Suppressor macrophage treated with lipopolysaccharide for 4 hours (primary cell): ENCODE measurements at places on chromosomes 6 and 20.

DNA sequence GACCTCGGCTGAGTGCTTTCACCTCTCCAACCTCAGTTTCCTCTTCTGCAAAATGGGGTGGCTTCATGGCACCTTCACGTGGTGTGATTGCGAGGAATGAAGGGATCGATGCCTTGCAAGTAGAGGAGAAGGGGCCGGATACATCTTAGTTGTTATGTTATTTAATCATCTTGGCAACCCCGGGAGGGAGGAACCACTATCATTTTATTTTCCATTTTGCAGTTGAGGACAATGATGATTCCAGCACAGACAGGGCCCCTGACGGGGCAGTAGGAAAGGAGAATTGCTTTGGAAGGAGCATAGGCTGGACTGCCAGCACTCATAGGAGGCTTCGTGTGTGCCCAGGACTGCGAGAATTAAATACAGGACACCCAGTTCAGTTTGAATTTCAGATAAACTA, 2.5 kb upstream of the PMEPA1 start:
- DNase-seq: no peak

DNA sequence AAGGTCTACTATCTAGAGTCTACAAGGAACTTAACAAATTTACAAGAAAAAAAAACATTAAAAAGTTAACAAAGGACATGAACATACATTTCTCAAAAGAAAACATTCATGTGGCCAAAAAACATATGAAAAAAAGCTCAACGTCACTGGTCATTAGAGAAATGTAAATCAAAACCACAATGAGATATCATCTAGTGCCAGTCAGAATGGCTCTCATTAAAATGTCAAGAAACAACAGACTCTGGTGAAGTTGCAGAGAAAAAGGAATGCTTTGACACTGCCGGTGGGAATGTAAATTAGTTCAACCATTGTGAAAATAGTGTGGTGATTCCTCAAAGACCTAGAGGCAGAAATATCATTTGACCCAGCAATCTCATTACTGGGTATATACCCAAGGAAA, 48.3 kb downstream of the OGFRL1 start:
- DNase-seq: no peak

GRCh38 chr20:8470156-8470555, 338.1 kb downstream of the PLCB1 start:
- no peak for DNase-seq

- no peak for DNase-seq
Observed at GRCh38 chr6:593907-594212, 63.0 kb downstream of the HUS1B start.

DNA sequence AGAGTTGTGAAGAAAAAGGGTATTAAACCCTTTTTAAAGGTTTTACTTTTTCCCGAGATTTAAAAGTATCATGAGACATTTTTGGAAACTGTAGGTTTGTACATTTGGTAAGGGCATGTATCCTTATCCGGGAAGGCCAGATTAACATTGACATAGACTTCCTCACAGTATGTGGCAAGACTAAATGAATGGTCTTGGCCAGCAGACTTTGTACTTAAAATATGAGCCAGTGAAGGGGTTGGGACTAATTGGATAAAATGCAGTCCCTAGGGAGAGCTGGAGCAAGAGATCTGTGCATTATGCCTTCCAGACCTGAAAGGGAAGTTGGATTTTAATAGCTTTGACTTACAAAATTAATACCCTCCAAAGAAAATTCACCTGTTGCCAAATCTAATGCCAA, 60.4 kb upstream of the CCN2 start:
- no peak for DNase-seq

DNA sequence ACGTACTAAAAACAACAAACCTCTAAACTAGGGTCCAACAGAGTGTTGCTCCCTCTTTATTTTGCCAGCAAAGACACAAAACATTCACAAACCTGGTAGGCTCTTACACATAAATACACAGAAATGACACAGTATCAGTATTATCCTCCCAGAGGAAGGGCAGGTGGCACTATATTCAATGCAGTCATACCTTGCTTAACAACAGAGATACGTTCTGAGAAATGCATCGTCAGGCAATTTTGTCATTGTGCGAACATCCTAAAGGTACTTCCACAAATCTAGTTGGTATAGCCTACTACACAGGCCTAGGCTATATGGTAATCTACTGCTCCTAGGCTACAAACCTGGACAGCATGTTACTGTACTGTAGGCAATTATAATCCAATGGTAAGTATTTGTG, 9.6 kb downstream of the ZBTB2 start:
- no peak for DNase-seq

DNA sequence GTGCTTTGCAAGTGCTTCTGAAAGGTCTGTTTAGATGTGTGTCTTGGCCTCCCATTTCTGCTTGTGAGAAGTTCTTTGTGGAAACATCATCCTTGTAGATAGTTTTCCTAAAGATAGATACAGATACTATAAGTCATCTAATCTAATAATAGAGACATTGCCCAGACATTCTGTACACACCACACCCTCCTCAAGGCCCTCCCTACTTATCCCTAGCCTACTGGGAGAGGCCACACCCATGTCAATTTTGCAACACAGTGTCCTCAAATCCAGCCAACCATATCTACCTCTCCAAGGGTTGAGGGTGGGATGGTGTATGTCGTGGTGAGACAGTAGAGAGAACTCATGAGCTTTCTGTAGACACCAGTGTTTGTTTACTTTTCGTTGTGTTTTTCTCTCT, 6.2 kb downstream of the KDM1B start:
- DNase-seq: no peak

GRCh38 chr6:105926318-105926717, 159.8 kb upstream of the PRDM1 start:
- no peak for DNase-seq

DNA sequence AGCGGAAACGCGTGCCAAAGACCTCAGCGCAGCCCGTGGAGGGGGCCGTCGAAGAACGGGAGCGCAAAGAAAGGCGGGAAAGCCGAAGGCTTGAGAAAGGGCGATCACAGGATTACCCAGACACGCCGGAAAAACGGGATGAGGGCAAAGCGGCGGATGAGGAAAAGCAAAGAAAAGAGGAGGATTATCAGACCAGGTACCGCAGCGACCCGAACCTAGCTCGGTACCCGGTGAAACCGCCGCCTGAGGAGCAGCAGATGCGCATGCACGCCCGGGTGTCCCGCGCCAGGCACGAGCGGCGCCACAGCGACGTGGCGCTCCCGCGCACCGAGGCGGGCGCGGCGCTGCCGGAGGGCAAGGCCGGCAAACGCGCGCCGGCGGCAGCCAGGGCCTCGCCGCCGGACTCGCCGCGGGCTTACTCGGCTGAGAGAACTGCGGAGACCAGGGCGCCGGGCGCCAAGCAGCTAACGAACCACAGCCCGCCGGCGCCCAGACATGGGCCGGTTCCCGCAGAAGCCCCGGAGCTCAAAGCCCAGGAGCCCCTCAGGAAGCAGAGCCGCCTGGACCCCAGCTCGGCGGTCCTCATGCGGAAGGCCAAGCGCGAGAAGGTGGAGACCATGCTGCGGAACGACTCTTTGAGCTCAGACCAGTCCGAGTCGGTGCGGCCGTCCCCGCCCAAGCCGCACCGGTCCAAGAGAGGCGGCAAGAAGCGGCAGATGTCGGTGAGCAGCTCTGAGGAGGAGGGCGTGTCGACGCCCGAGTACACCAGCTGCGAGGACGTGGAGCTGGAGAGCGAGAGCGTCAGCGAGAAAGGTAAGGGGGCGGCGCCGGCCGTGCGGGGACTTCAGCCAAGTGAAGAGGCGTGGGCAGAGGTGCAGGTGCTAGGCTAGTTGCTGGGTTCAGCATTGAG, 296.2 kb downstream of the RIMS1 start:
- no peak for DNase-seq

DNA sequence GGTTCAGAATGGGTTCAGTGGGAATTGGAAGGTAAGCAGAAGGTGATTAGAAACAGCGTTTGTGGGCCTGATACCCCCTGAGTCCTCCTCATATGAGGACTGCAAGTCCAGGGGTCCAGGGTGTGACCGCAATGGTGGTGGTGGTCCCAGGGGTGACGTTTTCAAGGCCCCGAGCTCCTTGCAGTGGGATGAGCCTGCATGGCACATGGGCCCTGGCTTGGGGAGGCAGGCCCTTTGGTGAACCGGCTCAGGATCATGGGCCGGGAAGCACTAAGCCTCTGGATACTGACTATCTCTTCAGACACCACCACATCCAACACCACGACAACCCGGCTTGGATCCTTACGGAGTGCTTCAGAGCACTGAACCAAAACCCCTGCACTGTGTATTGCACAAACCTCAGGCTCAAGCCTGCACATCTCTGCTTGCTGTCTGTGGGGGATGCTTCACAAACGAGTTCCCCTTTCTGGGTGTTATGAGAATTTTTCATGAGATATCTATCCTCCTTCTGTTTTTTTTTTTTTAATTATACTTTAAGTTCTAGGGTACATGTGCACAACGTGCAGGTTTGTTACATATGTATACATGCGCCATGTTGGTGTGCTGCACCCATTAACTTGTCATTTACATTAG, 67.9 kb downstream of the STK35 start:
- DNase-seq: no peak

- DNase-seq: no peak
Observed at GRCh38 chr6:165173484-165173883, 135.9 kb downstream of the C6orf118 start.

DNA sequence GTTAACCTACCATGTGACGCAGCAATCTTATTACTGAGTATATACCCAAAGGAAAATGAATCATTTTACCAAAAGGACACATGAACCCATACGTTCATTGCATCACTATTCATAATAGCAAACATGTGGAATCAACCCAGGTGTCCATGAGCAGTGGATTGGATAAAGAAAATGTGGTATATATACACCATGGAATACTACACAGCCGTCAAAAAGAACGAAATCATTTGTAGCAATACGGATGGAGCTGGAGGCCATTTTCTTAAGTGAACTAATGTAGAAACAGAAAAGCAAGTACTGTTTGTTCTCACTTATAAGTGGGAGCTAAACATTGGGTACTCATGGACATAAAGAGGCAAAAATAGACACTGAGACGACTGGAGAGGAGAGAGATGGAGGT, 44.2 kb downstream of the TBPL1 start:
- no peak for DNase-seq

DNA sequence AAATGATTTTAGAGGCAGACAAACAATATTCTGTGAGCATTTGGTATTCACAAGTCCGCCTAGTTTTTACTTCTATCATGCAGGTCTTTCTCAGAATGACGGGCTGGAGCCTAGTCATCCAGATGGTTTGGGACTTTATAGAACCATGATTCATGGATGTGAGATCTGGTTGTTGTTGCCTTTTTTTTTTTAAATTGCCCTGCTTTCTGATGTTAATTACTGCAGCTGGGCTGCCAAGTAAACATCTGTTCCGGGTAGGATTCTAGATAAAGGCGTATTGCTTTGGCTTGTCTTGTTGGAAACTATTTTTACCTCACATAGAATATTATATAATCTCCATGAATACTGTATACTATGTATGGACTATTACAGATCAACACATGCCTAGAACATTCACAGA, 58.1 kb downstream of the RNF217 start:
- DNase-seq: no peak

- DNase-seq: no peak
Observed at GRCh38 chr6:90803956-90804355, 217.1 kb upstream of the MAP3K7 start.

GRCh38 chr6:141963543-141964295, 169.0 kb upstream of the GJE1 start:
- no peak for DNase-seq

DNA sequence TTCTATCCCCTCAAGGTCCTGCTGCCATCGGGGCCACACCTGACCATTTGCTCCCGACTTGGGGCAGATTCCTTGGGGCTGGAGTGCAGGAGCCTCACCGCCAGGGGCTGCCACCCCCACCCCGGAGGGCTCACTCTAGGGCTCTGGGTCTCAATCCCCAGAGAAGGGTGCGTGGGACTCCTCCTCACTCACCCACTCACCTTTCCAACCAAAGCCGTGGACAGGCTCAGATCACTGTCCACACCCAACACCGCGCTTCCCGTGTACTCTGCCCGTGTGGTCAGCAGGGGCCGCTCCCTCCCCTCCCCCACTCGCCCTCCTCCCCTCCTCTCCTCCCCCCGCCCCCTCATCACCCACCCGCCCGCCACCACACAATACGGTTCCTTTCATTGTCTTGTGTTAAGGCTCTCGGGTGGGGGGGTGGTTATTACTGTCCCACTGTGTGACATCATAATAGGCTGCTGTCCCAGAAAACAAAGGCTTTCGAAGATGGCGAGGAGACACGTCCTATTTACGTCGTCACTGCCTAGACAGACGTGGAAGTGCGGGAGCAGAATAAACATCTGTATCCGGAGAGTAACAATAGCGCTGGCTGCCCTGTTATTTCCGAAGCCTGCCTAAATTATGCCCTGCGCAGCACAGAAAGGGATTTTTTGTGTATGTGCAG, 85.8 kb downstream of the YTHDF1 start:
- DNase-seq: no peak

- DNase-seq: no peak
Observed at GRCh38 chr20:37299718-37300528, 10.5 kb downstream of the MANBAL start.

DNA sequence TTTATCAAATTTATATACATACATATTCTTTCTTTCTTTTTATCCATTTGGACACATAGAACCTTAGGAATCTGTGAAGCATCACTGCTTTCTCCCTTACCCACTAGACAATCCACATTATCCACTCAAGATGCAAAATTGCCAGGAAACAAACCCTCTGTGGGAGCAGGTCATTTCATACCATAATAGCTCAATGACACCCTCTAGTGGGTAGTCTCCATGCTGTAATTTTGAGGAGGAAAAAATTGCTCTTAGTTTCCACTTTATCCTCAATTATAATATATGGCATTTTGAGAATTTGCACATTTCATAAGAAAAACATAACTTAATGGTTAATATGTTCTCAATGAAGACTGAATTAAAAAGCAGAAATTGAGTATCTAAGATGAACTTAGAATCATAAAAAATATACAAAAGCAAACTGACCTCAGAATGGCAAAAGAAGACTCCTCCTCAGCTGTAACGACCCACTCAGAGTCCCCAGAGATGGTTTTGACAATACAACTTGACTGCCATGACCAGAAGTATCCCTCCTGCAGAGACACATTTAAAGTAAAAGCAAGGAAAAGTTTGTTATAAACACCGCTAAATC, 164.1 kb downstream of the FRK start:
- peak; percentile 33 for DNase-seq

DNA sequence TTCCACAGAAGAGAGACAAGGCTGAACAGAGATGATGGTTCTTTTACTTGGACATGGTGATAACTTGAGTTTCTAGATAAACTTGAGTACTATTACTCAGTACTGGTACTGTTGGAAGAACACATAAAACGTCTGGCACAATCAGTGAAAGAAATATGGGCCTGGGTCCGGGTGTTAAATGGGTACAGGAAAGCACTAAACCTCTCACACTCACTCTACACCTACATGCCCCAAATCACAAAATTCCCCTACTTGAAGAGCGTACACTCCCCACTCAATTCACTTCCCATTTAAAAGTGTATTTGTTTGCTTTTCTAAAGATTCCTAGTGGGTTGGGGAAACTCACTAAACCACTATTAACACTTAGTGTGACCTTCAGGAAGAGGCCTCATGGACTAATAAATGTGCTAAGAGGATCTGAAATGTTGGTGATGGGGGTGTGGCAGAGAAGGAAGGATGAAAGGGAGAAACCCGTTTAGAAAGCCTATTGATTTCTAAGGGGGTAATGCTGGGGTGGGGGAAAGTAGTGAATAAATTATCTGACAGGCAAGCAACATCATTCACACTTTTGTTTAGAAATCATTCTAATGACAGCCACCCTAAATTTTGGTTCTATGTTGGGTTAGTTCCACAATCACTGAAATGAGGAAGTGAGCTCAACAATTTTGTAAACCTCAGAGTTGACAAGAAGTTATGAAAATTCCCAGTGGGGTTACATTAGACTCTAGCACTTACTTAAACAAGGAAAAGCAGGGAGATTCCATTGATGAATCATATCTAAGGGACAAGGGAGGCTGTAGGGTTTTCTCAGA, 222.6 kb upstream of the MARCKS start:
- peak; percentile 97 for DNase-seq
